ENCODE measurements at places on chromosomes 4 and X. TPM values are rescaled to one million over a fixed set of nuclear protein-coding genes. Genes with fewer than 3 reads are reported as not detected.

Gene CTAG1A
- total RNA-seq, result not detected

Gene CPZ
- 0.91 TPM for total RNA-seq

Gene TREX2
- total RNA-seq, result not detected

Gene F9
- total RNA-seq, result not detected

Gene CCDC120
- 1.4 TPM for total RNA-seq

Gene MUC7
- total RNA-seq, result not detected

Gene AMMECR1
- total RNA-seq, result 13.6 TPM

Gene FHDC1
- total RNA-seq, result 0.16 TPM

Gene PAGE5
- not detected for total RNA-seq

Gene AMBN
- total RNA-seq, result not detected

Gene CCDC110
- 0.88 TPM for total RNA-seq

Gene STAP1
- total RNA-seq, result not detected

Gene PHKA2
- total RNA-seq, result 7.9 TPM

Gene SMPX
- total RNA-seq, result not detected

Gene FRMD7
- not detected for total RNA-seq

Gene CSAG3
- total RNA-seq, result not detected

Gene ERAS
- total RNA-seq, result not detected

Data from epithelial cell of alveolus of lung (primary cell).